ENCODE measurements at places on chromosomes 6 and 20. TPM values are rescaled to one million over a fixed set of nuclear protein-coding genes. Genes with fewer than 3 reads are reported as not detected.

Gene CST7
- 700 TPM for total RNA-seq

Gene BPIFA1
- total RNA-seq = not detected

Gene BANF2
- not detected for total RNA-seq

DNA sequence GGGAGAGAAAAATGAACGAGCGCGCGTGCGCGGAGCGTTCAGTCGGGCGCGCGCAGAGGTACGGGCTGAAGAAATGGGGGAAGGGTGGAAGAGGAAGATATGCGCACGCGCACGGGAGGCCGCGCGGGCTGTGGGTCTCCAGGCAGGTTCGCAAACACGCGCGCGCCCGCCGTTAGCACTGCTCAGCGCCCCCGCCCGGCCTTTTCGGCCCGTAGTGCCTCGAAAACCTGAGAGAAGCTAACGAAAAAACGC, 393 bp downstream of the BCLAF1 start:
- H3K27me3 ChIP-seq = no peaks in the 10 kb centered on the region
- peak overlapping the region; percentile 91 for H3K4me3 ChIP-seq
- H3K4me1 ChIP-seq = peaks cover 42% of the 10 kb centered on the region
- H3K27ac ChIP-seq = peak overlapping the region; percentile 97
- DNase-seq = peak; percentile 98

DNA sequence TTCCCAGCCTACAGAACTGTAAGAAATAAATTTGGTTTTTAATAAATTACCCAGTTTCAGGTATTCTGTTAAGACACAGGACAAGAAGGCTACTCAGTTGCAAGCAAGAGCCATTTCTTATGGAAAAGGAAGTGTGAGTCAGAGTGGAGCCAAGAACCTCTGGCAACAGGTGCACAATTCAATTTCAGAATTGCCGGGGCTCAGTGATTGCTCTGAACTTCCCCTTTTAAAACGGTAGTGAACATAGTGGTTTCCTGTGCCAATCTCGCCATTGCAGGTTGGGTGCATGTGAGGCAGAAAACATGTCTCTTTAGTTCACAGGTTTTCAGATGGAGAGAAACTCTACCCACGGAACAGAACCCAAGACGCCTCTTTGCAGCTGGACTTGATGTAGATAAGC, 16.4 kb downstream of the PIGT start:
- peak overlapping the region; percentile 58 for H3K27ac ChIP-seq
- H3K27me3 ChIP-seq = no peaks in the 10 kb centered on the region

DNA sequence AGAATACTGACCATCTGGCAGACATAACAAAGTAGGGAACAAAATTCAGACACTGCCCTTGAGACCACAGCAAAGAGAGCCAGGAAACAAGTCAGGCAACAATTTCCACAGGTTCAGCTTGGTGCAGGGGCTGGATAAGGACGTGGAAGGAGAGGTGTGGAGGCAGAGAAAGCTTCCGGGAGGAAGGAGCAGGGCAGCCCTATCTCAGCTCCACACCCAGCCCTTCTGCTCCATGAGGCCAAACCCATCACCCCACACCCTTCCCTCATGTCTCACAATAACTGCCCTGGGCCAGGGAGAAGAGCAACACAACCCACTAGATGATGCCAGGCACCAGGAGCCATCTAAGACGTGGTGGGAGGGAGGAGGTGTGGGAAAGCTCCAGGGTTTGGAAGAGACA, 5.8 kb downstream of the SNHG17 start:
- peaks cover 11% of the 10 kb centered on the region for H3K4me1 ChIP-seq
- H3K27me3 ChIP-seq = no peaks in the 10 kb centered on the region
- DNase-seq = no peak
- no peak overlapping the region for H3K27ac ChIP-seq
- no peak overlapping the region for H3K4me3 ChIP-seq

GRCh38 chr6:10417681-10418104, 2.8 kb upstream of the TFAP2A start:
- no peak overlapping the region for H3K27ac ChIP-seq
- no peak overlapping the region for H3K4me3 ChIP-seq
- peaks cover 93% of the 10 kb centered on the region for H3K27me3 ChIP-seq
- H3K36me3 ChIP-seq = no peaks in the 10 kb centered on the region

GRCh38 chr6:118980063-118980462, 45.1 kb upstream of the MCM9 start:
- no peaks in the 10 kb centered on the region for H3K4me1 ChIP-seq
- no peak overlapping the region for H3K4me3 ChIP-seq
- no peak for DNase-seq
- H3K36me3 ChIP-seq = no peaks in the 10 kb centered on the region
- no peak overlapping the region for H3K27ac ChIP-seq
- no peaks in the 10 kb centered on the region for H3K27me3 ChIP-seq

DNA sequence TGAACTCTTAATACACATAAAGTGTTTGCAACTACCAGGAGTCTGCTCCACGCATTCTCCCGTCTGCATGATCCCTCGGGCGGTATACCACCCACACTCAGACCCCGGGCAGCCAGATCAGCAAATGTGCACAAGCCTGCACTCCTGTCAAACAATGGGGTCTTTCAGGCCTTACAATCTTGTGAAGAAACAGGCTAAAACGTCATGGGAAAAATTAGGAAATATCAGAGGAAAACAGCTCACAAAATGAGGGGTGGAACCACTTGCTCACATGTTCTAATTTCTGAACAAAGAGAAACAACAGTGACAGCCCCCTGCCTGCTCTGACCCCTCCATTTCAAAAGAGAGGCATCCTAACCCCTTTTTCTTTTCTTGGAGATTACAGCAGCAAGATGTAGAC, 69.4 kb downstream of the BACH2 start:
- H3K36me3 ChIP-seq = no peaks in the 10 kb centered on the region
- no peak overlapping the region for H3K27ac ChIP-seq
- H3K4me1 ChIP-seq = peaks cover 5% of the 10 kb centered on the region
- no peak for DNase-seq
- no peaks in the 10 kb centered on the region for H3K27me3 ChIP-seq

DNA sequence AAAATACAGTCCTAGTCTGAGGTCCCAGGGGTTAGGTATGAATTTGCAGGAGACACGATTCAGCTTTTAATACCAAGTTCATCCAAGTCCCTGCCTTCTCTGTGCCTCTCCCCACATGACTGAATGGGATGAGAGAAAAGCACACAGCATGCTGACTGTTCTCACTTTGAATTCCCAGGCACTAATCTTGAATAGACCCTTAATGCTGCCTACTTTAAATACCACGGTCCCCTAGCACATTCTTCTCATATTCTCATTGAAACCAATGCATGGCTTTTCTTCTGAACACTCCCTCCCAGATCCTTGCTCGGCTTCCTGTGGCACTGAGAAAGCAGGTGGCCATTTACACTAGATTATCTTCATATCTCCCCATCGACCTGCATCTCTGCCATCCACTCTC, 30.1 kb upstream of the SCAF8 start:
- H3K4me3 ChIP-seq = no peak overlapping the region
- H3K36me3 ChIP-seq = no peaks in the 10 kb centered on the region
- H3K4me1 ChIP-seq = no peaks in the 10 kb centered on the region
- no peak for DNase-seq

- no peaks in the 10 kb centered on the region for H3K36me3 ChIP-seq
- no peak for DNase-seq
- H3K4me3 ChIP-seq = no peak overlapping the region
- H3K4me1 ChIP-seq = peaks cover 12% of the 10 kb centered on the region
These were observed 11.3 kb downstream of the MBOAT1 start for GRCh38 chr6:20200761-20201630.

GRCh38 chr6:44642870-44643522, 255.5 kb downstream of the CDC5L start:
- H3K4me1 ChIP-seq = no peaks in the 10 kb centered on the region
- H3K36me3 ChIP-seq = no peaks in the 10 kb centered on the region
- H3K27me3 ChIP-seq = no peaks in the 10 kb centered on the region
- peak; percentile 9 for DNase-seq
- no peak overlapping the region for H3K4me3 ChIP-seq
- no peak overlapping the region for H3K27ac ChIP-seq

Data from natural killer cell (primary cell).